Astrocyte of the hippocampus (primary cell): ENCODE measurements at places on chromosomes 11 and 22.

DNA sequence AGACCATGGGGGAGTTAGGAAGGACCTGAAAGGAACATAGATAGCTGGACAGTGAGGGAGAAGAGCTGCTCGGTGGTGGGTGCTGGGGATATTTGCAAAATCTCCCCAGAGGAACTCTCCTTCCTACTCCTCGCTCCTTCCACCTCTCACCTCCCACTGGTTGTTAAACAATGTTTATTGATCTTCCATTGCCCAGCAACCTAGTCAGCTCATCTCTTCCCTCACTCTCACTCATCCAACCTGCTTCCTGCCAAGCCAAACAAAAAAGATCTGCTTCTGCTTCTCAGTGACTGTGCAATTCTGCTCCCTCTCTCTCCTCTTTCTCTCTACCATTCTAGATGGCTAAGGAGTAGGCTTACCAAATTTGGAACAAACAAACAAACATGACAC lies 115.0 kb downstream of the SLC1A2 start:
- DNase-seq: no peak

- no peak for DNase-seq
Measured at GRCh38 chr11:3170044-3170755, 5.1 kb upstream of the OSBPL5 start.

- DNase-seq: no peak
Measured at GRCh38 chr22:22906907-22907550, 19.4 kb downstream of the IGLL5 start.

GRCh38 chr22:37459206-37459605 lies 27.0 kb downstream of the MFNG start:
- DNase-seq: no peak

DNA sequence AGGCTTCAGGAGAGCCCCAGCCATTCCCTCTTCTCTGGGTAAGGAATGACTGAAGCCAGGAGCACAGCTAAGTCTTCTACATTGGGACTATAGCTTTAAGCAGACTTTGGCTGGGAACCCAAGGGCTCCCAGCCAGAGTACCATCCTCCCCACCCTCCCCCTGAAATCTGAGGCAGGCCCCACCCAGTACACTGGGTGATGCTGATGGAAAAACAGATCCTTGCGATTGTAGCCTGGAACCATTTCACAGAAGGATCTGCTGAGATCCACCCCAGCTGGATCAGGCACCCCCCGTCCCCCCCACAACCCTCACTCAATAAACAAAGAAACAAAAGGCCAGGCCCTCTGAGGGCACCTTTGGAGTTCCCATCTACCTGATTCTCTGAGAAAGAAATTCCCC lies 39.8 kb downstream of the IL18BP start:
- DNase-seq: peak; percentile 73

DNA sequence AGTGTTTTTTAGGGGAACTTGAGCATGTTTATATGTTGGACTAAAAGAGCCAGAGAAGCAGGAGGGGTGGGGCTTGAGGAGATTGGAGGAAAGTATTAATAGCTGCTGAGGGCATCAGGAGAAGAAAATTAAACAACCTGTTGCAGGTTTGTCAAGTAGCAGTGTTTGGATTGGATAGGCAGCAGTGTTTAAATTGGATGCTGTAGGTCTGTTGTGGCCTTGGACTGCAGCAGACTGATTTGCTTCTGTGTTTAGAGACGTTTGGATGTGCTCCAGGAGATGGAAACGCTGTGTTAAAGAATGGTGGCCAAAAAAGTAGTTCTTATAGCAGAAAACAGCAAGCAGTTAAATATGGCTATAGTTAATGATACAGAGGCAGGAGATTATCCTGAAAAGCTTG lies 5.7 kb downstream of the EIF3L start:
- no peak for DNase-seq

- DNase-seq: no peak
Measured at GRCh38 chr11:72838691-72839305, 24.6 kb downstream of the ATG16L2 start.

DNA sequence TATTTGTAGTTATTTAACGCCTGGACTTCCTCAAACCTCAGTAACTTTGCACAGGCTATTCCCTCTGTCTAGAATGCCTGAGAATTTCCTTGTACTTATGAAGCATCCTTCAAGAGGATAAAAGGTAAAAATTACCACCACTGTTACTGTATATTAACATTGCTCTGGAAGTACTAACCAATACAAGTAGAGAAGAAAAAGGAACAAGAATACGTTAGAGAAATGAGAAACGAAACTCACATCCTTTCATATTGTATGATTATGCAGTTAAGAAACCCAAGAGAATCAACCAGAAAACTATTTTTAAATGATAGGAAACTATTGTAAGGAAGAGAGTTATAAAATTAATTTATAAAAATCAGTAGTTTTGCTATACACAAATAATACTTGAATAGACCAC lies 48.2 kb upstream of the OR5P2 start:
- no peak for DNase-seq

DNA sequence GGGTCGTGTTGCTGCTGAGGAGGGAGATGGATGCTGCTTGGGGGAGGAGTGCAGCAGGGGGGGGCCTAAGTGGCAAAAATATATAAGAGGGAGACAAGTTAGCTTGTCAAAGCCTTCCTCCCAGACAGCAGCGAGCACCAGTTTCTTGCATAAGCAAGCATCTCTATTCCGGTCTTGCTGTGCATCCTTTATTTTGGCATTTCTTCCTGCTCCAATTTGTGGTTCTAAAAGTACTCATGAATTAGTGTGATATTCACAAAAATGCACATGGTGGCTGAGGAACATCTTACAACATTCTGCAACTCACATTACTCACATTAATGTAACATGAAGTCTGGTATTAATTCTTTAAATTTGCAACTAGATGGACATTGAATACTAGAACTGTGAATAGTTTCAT lies 32.1 kb downstream of the GDPD5 start:
- DNase-seq: no peak

DNA sequence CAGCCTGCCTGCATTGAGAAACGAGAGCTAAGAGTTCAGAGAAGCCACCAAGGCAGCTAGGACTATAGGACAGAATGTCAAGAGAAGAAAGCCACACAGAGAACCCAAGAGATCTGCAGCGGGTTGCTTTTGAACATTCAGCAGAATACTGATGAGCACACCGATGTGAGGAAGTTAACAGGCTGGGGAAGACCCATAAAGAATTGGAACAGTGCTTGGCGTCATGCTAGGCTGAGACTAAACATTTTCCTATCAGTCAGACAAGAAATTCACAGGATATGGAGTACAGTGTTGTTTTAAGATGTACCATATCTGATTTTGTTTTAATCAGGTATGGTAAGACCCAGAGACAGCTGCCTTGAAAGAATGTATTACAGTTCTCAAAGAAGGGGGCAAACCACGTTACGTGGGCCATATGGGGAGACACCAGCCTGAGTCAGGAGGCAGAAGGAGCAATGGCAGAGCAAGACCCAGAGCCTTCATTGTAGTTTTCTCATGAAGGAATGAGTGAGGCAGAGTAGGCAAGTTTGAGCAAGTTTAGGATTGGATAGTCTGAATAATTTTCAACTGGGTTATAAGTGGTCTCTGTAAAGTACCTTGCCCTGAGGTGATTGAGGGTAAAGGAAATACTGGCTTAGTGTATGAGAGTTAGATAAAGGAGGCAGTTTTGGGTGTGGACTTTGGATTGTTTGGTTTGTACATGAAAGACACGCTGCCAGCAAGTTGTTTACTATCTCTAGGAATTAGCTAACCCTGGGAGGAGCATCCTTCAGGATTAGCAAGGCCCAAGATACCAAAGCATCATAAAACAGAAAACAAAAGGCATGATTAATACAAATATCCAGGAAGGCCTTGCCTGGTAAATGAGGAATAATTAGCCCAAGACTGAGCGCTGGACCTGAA lies 14.3 kb downstream of the LRRC75B start:
- no peak for DNase-seq

DNA sequence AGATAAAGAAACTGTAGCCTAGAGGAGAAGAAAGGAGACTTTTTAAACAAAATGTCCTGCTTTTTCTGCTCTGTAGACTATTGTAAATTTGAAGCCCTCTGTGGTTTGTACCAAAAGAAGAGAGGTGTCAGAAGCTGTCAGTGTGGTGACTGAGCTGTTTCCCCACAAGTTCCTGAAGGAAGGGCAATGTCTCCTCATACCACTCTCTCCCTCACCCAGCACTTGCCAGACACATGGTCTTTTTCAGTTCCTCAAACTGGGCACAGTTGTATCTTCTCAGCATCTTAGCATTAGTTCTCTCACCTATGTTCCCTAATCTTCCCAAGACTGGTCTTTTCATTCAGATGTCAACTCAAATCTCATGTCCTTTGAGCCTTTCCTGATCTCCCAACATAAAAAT lies 4.3 kb downstream of the BCO2 start:
- no peak for DNase-seq

DNA sequence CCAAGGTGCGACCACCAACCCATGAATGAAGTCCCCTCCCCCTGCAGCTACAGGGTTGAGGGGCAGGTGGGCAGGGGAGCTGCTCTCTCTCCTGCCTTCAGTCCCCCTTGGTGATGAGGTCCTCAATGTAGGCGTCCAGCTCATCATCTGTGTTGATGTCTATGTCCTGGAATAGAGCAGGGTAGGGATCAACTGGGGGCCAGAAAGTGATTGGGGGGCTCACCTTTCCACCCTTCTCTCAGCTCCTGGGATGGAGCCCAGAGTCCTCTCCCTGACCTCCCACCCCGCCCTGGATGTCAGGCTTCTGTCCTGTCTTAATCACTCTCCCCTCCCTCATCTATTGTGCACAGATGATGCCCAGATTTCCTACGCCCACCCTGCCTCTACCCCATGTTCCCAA lies 41.9 kb downstream of the MORC2 start:
- DNase-seq: no peak

DNA sequence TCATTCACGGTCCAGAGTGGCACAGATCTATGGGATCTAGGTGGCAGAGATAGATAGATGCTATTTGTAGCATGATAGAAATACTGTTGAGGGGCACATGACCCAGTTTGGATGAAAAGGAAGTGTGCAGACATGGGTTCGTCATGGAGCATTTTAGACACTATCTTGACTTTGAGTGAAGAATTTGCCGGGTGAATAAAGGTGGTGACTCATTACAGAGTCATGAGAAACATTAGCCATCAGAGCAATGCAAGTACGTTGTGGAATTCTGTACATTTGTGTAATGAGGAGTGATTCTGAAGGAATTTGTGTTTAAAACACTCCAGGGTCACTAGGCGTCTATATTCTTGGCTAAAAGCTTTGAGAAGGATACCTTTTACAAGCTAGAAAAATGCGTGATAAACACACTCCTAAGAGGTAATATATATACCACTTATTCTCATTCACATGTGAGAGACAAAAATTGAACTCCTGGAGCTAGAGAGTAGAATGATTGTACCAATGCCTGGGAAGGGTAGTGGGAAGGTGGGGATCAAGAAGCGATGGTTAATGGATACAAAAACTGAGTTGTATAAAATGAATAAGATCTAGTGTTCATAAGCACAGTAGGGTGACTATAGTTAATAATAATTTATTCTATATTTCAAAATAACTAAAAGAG lies 593.7 kb upstream of the LUZP2 start:
- DNase-seq: peak; percentile 87

DNA sequence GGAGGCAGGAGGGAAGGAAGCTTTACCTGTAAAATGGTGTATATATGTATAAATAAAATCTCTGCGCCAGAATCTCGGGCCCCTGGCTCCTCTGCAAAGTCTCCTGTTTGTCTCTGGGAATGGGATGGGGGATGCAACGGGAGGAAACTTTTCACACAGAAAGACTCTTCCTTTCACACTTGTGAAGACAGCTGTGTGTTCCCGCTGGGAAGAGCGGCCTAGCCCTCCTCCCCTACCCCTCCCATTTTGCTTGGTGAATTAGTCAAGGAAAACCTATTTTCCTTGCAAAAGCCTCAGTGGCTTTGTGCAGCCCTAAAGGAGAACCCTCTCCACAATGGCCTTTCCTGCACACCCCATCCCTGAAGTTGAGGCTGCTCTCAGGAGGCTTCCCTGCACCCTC lies 9.4 kb upstream of the IGF2 start:
- no peak for DNase-seq

- peak; percentile 84 for DNase-seq
Measured at GRCh38 chr22:24325105-24325757, 54.6 kb downstream of the SPECC1L start.

GRCh38 chr11:65652511-65653228 lies 10.0 kb downstream of the RELA start:
- peak; percentile 97 for DNase-seq

DNA sequence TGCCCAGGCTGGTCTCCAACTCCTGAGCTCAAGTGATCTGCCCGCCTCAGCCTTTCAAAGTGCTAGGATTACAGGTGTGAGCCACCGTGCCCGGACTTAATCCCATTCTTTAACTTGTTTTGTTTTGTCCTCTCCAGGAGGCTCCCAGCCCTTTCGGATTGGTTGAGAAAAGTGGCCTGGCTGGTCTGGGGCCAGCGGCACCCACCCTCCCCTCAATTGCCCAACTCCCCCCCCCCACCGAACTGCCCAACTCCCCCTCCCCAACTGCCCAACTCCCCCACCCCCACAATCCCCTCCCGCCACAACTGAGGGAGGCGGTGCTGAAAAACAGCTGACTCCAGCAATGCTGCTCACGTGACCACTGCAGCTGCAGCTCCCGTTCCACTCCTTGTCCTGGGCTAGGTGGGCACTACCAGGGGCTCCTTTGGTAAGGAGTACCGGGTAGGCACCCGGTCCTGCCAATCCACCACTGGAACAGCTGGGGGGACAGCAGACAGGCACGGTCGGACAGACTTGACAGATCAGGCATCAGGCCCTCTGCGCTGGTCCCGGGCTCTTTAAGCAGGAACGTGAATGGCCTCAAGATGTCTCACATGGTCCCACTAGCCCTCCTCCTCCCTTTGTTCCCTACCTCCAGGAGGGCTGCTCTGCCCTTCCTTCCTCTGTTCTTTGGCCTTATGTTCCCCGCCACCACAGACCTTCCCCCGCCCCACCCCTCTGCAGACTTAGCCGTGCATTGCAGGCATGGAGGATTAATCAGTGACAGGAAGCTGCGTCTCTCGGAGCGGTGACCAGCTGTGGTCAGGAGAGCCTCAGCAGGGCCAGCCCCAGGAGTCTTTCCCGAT lies at the start of gene TCN2:
Gene TCN2, plus strand, starts transcription at position 720 of the 845 bp plus-strand sequence. CDS start 158 bp downstream, outside the sequence.
- DNase-seq: peak; percentile 79

DNA sequence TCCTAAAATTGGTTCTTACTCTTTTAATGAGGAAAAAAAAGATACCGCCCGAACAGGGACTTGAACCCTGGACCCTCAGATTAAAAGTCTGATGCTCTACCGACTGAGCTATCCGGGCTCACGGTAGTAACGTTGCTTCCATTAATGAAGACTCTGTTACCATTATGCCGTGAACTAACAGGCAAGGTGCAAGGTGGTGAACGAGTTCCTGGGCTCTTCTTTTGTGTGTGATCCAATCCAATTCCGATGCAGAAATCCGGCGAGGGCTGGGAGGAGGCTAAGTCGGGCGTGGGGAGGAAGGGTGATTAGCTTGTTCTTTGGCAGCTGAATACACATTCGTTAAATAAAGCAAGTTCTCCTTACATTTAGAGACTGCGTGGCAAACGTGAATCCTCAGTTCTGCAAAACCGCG lies 49.0 kb downstream of the OR4D9 start:
- peak; percentile 86 for DNase-seq

DNA sequence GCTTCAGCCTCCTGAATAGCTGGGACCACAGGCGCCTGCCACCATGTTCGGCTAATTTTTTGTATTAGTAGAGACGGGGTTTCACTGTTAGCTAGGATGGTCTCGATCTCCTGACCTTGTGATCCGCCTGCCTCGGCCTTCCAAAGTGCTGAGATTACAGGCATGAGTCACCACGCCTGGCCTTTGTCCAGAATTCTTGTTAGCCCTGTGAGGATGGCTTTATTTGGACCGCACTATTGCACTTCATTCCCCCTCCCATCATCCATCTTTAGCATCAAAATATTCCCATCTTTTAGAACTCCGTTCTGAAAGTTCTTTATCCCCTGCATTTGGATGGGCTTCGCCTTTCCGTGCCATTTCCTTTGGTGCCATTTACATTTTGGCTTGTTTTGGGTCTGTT lies 2.6 kb downstream of the SAMM50 start:
- DNase-seq: peak; percentile 14

GRCh38 chr22:27571463-27572277 lies 229.9 kb downstream of the MN1 start:
- no peak for DNase-seq
